ENCODE measurements at places on chromosomes 5 and 9.

DNA sequence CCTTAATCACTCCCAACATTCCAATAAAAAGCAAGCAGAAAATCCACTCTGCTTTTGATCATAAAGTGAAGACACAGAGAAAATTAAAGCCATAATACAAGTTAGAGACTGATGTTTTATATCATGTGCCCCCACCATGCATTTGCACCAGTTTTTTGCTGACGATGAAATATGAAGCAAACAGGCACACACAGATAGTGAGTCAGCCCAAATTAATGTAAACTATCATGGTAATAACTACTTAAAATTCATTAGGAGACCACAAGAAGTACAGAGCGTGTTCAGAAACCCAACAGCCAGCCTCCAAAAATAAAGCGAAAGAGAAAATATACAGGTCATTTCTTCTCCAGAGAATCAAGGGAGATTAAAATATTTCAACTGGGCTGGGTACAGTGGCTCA lies 46.4 kb upstream of the KDM4C start:
- no peak for DNase-seq

DNA sequence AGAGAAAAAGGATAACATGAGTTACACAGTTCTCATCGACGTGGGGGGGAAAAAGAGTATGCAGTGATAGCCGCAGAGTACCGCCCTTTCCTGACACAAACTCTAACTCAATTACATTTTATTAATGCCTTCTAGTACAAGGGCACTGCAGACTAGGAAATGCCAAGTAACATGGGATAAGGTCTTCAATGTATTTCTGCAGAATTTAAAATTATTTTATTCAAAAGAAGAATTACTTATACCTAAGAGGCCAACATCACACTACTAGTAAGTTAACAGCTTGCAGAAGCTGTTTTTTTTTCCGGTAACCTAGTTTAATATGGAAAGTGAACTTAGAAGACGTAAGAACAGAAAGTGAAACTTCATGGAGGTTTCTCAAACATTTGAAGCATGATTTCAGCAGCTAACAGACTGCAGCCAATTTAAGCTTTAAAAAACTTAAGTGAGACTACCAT lies 3.9 kb downstream of the SETX start:
- DNase-seq, result peak; percentile 59

DNA sequence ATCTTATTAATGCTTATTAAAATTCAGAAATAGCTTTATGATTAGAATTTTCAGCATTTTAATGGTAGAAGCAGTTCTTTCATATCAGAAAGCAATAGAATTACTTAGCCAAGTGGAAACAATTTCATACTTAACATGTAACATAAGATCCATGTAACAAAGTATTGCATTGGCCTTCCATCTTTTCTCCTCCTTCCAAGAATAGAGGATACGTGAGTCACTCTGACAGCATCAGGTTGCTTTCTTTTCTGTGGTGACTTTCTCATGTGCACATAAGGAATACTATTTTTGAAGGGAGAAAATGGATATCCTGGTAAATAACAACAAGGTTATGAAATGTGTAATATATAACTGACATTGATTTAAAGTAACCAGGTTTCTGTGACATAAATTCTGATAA lies 272.2 kb downstream of the ANXA1 start:
- DNase-seq, result no peak

GRCh38 chr5:123585871-123586270 lies 73.9 kb downstream of the CSNK1G3 start:
- DNase-seq, result no peak

DNA sequence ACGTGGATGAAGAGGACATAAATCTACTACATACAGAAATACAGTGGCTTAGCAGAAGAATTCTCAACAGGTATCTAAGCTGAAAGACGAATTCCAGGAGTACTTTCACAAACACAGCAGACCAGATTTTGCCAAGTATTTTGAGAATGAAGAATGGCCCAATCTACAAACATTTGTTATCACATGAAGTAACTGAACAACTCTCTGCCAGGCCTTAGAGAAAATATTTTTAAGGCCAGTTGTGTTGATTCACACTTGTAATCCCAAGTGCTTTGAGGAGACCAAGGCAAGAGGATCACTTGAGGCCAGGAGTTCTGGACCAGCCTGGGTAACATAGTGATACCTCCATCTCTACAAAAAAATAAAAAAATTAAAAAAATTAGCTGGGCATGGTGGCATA lies 14.3 kb downstream of the AGTPBP1 start:
- DNase-seq, result no peak

DNA sequence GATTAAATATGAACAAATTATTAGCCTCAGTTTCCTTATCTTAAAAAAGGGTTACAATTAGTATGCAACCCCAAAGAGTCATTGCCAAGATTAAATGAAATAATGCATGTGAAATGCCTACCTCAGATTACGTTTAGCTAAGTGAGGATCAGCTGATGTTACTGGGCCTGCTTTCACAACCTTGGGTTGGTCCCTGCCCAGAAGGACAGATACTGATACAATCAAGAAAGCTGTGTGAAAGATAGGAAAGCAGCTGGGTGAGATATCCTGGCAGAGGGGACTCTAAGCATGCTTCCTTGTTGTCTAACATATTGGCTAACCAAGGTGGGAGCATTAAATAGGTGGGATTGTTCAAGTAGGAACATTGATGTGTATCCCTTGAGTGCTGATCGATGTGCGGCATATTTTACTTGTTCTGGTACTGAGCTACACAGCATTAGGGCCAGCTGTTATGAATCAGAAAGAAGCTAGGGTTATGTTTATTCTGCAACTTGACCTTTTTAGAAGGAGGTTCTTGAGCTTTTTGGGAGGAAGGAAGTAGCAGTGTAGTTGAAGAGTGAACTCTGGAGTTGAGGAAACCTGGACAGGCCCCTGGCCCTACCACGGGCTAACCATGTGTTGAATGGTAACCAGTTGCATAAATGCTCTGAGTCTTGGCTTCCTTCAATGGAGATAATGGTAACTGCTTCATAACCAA lies 28.9 kb downstream of the SNX24 start:
- no peak for DNase-seq

- DNase-seq, result no peak
Measured at GRCh38 chr5:69001627-69002026, 92.2 kb upstream of the SLC30A5 start.

DNA sequence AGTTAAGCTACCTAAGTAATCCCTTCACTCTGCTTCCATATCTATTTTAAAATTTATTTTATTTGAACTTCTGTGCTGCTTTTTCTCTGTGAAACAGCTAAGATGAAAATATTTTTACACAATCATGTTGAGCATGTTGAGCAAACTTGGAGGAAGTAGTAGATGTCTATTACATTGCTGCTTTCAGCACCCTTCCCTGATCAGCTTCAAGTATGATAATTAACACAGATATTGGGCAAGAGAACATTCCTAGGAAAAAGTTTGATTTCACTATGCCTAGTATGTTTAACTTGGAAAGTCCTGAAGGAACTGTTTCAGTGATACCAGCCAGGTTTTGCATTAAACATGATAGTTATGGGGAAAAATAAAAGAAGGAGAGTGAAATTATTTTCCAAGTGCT lies 283.6 kb downstream of the ELAVL2 start:
- DNase-seq, result no peak

GRCh38 chr5:143418140-143418866 lies 14.8 kb upstream of the NR3C1 start:
- DNase-seq, result no peak

GRCh38 chr9:31321256-31321655 lies 1063.2 kb upstream of the ACO1 start:
- DNase-seq, result no peak

DNA sequence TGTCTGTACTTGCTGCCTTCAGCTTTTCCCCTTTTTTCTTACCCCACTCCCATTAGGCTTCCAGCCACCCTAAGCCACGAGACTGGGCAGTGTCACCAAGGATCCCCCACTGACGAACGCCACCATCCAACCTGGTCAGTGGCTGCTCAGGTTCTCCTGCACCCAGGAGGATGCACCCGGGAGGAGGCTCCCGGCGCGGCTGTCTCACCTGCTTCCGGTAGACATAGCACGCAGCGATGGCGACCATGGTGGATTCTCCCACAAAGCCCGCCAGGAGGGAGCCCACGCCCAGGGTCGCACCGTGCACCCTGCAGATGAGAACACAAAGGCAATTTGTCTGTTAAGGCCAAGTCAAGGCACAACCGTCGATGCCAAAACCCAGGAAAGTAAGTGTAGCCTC lies 48.1 kb downstream of the OTULIN start:
- DNase-seq, result no peak

GRCh38 chr9:88090151-88090581 lies 48.1 kb downstream of the SPATA31C2 start:
- no peak for DNase-seq

DNA sequence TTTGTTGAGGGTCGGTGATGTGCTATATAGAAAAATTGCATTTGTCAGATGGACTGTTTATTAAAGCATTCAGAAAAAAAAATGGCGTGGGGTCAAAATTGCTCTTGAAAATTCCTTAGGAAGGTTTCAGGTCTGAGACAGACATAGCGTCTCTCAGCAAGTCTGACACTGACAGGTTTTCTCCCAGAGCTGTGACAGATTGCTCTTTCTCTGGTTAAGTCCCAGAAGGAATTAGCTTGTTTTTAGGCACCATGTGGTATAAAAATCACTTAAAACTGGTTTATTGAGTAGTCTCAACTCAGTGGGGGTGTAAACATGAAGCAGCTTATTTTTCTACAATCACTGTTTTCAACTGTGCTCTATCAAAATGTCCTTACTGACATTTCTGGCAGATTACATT lies 1379.8 kb downstream of the MAT2B start:
- DNase-seq, result no peak

DNA sequence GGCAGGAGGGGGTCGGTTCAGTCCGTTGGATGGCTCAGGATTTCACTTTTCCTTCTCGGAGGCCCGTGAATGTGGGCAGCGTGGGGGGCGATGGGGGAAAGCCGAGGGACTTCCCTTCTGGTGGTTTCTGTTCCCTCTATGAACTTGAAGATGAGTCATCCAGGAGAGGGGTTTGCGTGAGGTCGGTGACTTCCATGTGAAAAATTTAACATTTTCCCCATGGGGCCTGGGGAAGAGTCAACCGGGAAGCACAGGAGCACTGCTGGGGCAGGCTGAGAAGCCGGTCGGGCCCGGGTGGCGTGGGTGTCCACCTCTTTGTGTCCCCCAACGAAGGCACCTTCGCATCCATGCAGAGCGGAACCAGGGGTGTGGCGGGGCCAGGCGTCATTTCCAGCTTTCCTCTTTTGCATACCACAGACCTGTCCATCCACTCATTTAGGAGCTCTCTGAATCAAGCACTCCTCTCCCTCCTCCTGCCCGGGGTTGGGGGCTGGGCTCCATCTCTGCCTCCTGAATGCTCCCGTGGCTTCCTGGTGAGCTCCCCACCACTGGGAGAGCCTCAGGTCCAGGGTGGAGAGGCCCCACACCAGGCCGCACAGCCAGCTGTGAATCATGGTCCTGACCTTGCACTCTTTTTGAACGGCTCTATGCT lies 68.4 kb downstream of the ANKRD33B start:
- DNase-seq, result peak; percentile 77

GRCh38 chr9:130041648-130042405 lies 1.2 kb downstream of the FNBP1 start:
- DNase-seq, result no peak

GRCh38 chr5:1763548-1763911 lies 36.1 kb downstream of the MRPL36 start:
- DNase-seq, result peak; percentile 62

GRCh38 chr5:2302169-2302568 lies 419.4 kb upstream of the IRX4 start:
- DNase-seq, result no peak

- peak; percentile 49 for DNase-seq
Measured at GRCh38 chr5:177447611-177448243, 1.1 kb downstream of the PRR7 start.

- no peak for DNase-seq
Measured at GRCh38 chr5:74647096-74647495, 6.6 kb upstream of the ENC1 start.

All from activated CD4-positive, alpha-beta T cell treated with anti-CD3 and anti-CD28 coated beads for 36 hours (primary cell).